RWPE2 (cell line): ENCODE measurements at places on chromosomes 4 and X.
A peak's percentile ranks its signal among the peaks of the same experiment; 100 is the strongest.

- H3K27ac ChIP-seq: no peak overlapping the region
- no peak overlapping the region for H3K4me3 ChIP-seq
- H3K36me3 ChIP-seq: no peaks in the 10 kb centered on the region
- DNase-seq: no peak
- peaks cover 9% of the 10 kb centered on the region for H3K4me1 ChIP-seq
- no peaks in the 10 kb centered on the region for H3K27me3 ChIP-seq
These were observed 101.2 kb downstream of the FRMPD4 start for GRCh38 chrX:12239356-12240082.

DNA sequence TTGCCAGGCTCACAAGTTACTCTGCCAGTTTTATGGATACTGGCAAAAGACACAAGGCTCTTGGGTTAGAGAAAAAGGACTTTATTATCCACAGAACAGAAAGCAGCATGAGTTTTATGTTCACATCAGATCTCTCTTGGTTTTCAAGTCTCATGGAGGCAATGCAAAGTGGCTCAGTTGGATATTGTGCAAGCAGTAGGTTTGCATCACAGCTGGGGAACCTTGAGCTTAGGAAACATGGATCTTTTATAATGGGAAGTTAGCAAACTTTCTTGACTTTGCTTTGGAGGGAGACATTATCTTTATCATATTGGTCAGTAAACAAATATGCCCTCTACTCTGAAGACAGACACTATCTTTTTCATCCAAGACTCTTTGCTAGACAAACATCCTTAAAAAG lies 109.2 kb upstream of the GRPR start:
- no peaks in the 10 kb centered on the region for H3K36me3 ChIP-seq
- no peaks in the 10 kb centered on the region for H3K27me3 ChIP-seq
- H3K27ac ChIP-seq: no peak overlapping the region

GRCh38 chrX:39008549-39008948 lies 207.3 kb downstream of the MID1IP1 start:
- no peak overlapping the region for H3K27ac ChIP-seq
- H3K36me3 ChIP-seq: no peaks in the 10 kb centered on the region
- no peak for DNase-seq
- no peaks in the 10 kb centered on the region for H3K27me3 ChIP-seq

GRCh38 chrX:135307171-135307570 lies 2.1 kb upstream of the ETDC start:
- no peaks in the 10 kb centered on the region for H3K36me3 ChIP-seq
- H3K27me3 ChIP-seq: no peaks in the 10 kb centered on the region
- no peak overlapping the region for H3K4me3 ChIP-seq

- no peaks in the 10 kb centered on the region for H3K4me1 ChIP-seq
- no peak overlapping the region for H3K4me3 ChIP-seq
- H3K27me3 ChIP-seq: peaks cover 3% of the 10 kb centered on the region
- H3K27ac ChIP-seq: no peak overlapping the region
These were observed 3.2 kb upstream of the KLF8 start for GRCh38 chrX:56228914-56229313.

GRCh38 chr4:157713342-157713741 lies 459.5 kb downstream of the GASK1B start:
- no peaks in the 10 kb centered on the region for H3K4me1 ChIP-seq
- H3K27me3 ChIP-seq: no peaks in the 10 kb centered on the region
- no peak overlapping the region for H3K27ac ChIP-seq
- no peak for DNase-seq

GRCh38 chr4:18798123-18798522 lies 776.6 kb upstream of the LCORL start:
- H3K27ac ChIP-seq: no peak overlapping the region
- no peaks in the 10 kb centered on the region for H3K4me1 ChIP-seq
- no peak overlapping the region for H3K4me3 ChIP-seq
- no peaks in the 10 kb centered on the region for H3K27me3 ChIP-seq
- H3K36me3 ChIP-seq: no peaks in the 10 kb centered on the region

GRCh38 chrX:16826207-16826606 lies 39.9 kb downstream of the TXLNG start:
- peaks cover 20% of the 10 kb centered on the region for H3K36me3 ChIP-seq
- H3K27me3 ChIP-seq: no peaks in the 10 kb centered on the region
- no peak overlapping the region for H3K4me3 ChIP-seq
- peak overlapping the region; percentile 92 for H3K27ac ChIP-seq
- H3K4me1 ChIP-seq: peaks cover 26% of the 10 kb centered on the region

- no peaks in the 10 kb centered on the region for H3K27me3 ChIP-seq
- H3K4me1 ChIP-seq: no peaks in the 10 kb centered on the region
- H3K4me3 ChIP-seq: no peak overlapping the region
These were observed 34.2 kb downstream of the AGA start for GRCh38 chr4:177408023-177408422.

DNA sequence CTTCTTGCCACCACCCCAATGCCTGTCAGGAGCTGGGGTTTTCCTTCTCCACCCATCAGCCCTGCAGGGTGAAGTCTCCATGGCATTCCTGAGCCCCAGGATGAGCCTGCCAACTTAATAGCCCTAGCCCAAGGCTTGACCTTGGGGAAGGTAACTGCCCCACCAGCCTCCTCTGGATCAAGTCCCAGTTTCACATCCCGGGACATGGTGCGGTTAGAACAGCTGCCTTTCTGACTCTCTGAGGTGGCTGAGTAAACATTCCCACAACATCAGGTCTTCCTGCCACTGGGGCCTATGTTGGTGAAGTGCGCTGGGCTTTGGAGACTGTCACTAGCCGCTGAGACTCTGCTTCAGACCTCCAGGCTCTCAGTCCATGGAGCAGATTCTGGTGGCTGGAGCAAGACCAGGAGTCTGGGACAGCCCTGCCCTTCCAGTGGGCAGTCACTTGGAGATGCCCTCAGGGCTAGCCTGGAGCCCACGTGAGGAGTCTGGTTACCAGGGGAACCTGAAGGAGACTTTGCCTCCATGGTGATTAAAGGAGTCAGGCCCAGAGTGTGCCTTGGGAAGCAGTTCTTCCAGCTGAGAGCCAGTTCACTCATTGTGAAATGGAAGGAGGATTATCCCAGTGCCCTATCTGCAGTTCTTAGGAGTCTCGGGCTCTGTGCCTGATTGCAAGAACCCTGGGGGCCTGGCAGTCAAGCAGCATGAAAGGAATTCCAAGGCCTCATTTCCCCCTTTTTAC lies 56.8 kb downstream of the SMIM20 start:
- no peak for DNase-seq
- no peaks in the 10 kb centered on the region for H3K36me3 ChIP-seq
- H3K27me3 ChIP-seq: no peaks in the 10 kb centered on the region

- no peaks in the 10 kb centered on the region for H3K36me3 ChIP-seq
- H3K4me3 ChIP-seq: no peak overlapping the region
- no peaks in the 10 kb centered on the region for H3K27me3 ChIP-seq
- peaks cover 6% of the 10 kb centered on the region for H3K4me1 ChIP-seq
These were observed 960.8 kb upstream of the PRKX start for GRCh38 chrX:4674028-4674782.

GRCh38 chr4:90246816-90247215 lies 119.6 kb downstream of the CCSER1 start:
- H3K36me3 ChIP-seq: no peaks in the 10 kb centered on the region
- no peak overlapping the region for H3K4me3 ChIP-seq
- DNase-seq: no peak
- no peaks in the 10 kb centered on the region for H3K27me3 ChIP-seq
- H3K4me1 ChIP-seq: no peaks in the 10 kb centered on the region
- no peak overlapping the region for H3K27ac ChIP-seq
